OCI-LY7 (cell line): ENCODE measurements at places on chromosomes 1 and 21.

DNA sequence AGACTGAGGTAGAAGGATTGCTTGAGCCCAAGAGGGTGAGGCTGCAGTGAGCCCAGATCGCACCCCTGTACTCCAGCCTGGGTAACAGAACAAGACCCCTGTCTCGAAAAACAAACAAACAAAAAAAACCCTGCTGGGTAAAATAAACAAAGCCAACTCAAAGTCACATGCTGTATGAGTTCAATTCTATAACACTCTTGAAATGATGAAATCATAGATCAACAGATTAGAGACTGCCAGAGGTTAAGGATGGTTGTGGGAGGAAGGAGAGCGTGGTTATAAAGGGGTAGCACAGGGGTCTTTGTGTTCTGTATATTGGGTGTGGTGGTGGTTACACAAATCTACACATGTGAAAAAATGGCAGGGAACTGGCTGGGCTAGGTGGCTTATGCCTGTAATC, 62.5 kb downstream of the TAS1R2 start:
- no peak for DNase-seq

DNA sequence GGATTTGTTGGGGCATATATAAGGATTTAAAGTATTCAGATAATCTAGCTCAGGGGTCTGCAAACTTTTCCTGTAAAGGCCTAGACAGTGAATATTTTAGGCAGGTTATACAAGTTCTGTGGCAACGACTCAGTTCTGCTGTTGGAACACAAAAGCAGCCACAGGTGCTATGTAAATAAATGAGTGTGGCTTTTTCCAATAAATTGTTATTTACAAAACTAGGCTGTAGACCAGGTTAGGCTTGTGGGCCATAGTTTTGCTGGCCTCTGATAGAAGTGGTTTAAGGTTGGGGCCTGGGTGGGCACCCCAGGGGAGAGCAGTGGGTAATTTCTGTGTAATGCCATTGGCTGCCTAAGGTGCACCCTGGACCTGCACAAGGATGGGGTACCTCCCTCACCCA, 16.9 kb upstream of the IGFN1 start:
- no peak for DNase-seq

- no peak for DNase-seq
Observed at GRCh38 chr1:19377812-19378718, 65.9 kb downstream of the SLC66A1 start.

DNA sequence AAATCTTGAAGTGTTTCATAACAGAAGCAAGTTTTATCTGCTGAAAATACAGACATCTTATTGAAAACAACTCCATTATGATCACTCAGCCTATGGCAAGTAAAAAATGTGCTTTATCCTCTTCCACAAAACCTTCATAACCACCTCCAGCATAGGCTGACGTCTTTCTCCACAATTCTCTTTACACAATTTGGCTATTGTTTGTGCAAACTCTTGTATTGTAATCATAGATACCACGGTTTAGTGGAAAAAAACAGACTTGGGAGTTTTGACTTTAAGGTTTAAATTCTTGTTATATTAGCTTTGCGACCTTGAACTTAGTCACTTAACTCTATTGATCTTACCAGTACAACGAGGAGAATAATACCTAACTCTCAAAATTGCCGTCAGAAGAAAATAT, 126.1 kb downstream of the PLD5 start:
- no peak for DNase-seq

- no peak for DNase-seq
Observed at GRCh38 chr1:31580513-31580870, 4.2 kb downstream of the TINAGL1 start.
